ENCODE measurements at places on chromosomes 4 and X.

DNA sequence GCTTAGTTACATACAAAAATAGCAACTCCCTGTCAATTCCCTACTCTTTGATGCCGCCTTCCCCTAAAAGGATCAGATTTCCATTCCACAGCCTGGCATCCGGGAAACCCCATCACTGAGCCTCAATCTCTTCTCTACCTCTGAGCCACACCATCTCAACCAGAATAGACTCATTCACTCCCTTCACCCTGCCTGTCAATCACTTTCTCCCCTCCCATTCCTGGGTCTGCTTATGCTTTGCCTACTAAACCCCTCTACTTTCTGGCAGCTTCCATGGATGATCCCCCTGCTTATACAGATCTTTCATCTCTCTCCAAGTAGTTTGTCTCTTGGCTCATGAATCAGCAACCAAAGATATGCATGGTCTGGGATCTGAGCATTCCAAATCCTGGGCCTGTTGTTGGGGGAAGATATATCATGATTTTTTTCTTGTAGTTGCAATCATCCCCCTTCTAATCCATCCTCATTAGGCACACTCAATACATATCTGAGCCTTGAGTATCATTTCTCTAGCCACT lies 2.6 kb downstream of the AMER1 start:
- no peak for DNase-seq

GRCh38 chrX:136055651-136056221 lies 70.5 kb downstream of the SLC9A6 start:
- peak; percentile 94 for DNase-seq

DNA sequence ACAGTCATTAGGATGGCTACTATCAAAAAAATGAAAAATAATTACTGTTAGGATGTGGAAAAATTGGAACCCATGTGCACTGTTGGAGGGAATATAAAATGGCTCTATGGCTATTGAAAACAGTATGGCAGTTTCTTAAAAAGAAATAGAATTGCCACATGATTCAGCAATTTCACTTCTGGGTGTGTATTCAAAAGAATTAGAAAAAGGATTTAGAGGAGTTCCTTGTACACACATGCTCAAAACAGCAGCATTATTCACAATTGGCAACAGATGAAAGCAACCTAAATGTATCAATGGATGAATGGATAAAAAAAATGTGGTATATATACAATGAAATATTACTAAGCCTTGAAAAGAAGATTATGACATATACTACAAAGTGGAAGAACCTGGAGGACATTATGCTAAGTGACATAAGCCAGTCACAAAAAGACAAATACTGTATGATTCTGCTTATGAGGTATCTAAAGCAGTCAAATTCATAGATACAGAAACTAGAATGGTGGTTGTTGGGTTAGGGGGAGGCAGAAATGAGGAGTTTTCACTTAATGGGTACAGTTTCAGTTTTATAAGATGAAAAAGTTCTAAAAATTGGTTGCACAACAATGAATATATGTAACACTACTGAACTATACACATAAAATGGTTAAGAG lies 123.2 kb downstream of the ELOVL6 start:
- DNase-seq, result no peak

GRCh38 chr4:152357206-152357605 lies 178.7 kb downstream of the FBXW7 start:
- DNase-seq, result no peak

DNA sequence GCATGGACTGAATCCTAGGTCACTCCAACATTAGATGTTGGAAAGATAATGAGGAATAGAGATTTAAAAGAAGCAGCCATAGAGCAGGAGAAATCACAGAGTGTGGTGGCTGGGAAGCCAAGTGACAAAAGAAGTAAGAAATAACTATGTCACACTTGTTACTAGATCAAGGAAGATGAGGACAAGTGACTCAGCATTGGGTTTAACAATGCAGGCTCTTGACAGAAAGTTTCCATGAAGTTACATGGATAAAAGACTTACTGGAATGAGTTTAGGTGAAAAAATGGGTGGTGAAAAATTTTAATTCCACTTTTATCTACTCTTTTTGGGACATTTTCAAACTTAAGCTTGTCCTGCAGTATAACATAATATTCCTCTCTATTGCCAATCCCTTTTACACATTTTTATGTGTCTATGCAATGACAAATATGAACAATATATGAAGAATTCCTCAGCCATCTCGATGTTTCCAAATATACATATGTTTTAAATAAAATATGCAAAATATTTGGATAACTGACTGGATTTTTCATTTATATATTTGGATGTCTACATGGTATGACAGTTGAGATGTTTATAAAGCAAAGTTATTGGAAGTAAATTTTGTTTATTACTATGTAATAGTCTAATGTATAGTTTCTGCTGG lies 462.6 kb downstream of the IL15 start:
- DNase-seq, result no peak

- DNase-seq, result no peak
These were observed 112.7 kb downstream of the TBL1X start for GRCh38 chrX:9577555-9577954.

DNA sequence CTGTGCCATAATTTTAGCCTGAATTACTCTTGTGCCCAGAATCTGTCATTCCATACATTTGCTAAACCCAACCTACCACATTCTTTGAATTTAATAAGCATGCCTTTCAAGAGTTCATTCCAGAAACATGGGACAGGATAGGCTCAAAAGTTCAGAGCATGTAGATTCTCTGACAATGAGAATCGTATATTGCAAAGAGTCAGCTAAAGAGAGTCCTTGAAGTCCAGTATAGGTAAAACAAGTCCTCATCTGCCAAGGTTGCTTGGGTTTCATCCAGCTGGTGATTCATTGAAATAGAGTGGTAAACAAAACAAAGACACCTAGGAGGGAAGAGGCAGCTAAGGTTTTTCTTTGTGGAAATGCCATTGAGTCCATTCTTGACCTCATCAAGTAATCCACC lies 249.3 kb upstream of the DIPK2B start:
- DNase-seq, result no peak

DNA sequence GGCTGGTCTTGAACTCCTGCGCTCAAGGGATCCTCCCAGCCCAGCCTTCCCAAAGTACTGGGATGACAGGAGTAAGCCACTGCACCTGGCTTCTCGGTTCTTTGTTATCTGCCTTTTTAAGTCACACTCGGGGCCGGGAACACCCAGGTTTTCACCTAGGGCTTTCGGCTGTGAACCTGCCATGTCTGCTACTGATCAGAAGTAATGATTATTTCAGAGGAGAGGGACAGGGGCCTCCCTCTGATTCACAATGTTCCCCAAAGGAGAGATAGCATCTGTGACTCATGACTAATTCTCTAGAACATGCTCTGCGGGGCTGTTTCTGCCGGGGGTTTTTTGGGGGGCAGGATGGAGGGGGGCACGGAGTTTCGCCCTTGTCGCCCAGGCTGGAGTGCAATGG lies 26.9 kb downstream of the CRLF2 start:
- DNase-seq, result peak; percentile 12

DNA sequence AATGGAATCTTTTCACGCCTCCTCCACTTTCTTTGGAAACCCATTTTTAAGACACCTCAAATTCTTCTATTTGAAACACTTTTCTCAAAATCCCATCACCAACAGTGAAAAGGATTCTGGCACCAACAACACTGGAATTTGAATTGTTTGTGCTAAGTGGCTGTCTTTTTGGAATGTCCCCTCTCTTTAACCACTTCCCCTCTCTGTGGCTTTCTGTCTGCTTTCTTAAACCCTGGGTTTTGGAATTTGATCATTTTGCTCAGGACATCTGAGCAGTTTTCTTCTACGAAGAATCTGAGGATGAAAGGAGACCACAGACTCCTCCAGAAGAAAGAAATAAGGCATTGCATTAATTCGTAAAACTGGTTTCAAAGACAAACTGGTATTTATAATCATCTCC lies 89.0 kb downstream of the MXRA5 start:
- DNase-seq, result no peak

GRCh38 chrX:40759374-40759773 lies 24.0 kb upstream of the MED14 start:
- DNase-seq, result no peak

DNA sequence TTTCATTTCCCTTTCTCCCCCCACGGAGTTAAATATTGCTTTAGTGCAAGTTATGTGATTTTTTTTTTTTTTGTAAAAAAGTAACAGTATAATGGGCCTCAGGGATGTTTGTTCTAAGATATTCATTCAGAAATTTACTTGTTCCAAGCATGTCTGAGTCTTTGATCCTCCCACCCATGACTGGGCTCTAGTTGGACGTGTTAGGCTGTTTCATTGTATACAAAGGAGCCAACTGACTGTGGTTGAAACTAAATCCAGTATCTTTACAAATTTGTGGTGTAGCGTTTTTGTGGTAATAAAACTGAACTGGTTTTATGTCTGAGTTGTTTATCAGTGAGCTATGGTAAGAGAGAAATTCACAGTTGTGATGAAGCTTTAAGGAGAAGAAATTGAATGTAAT lies 74.1 kb downstream of the DOCK11 start:
- DNase-seq, result no peak

DNA sequence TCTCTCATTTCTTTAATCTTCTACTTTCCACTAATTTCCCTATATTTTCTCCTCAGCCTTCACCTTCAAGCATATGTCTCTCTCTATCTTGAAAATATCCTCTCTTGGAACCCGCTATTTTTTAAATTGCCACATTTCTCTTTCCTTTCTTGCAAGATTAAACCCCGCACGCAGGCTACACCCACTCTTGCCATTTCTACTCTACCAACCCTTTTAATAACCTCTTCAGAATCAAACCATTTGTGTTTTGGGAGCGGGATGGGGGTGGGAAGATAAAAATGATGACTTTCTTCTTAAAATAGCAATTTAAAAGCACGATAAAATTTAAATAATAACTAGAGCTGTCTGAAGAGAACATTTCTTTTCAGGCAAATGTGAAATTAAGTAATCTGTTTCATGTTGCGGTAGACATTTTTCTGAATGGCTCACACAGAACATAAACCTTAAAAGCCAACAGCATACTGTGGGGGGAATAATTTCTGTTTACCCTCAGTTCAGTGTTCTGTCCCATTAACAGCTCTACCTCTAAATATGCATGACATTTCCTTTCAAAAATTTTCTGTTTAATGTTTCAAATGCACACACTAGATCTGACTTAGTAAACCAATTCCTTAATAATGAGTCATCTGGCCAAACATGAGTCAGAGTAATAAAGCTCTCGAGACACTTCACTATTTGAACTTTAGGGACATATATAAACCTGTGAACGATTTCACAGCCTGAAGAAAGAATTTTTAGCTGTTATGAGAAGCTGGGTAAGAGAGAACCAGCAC lies 20.5 kb downstream of the ARSJ start:
- no peak for DNase-seq

GRCh38 chr4:86043755-86044592 lies 315.9 kb downstream of the MAPK10 start:
- DNase-seq, result no peak

GRCh38 chr4:38656111-38656510 lies 7.9 kb upstream of the KLF3 start:
- no peak for DNase-seq

GRCh38 chr4:114265342-114265741 lies 285.9 kb upstream of the ARSJ start:
- no peak for DNase-seq

DNA sequence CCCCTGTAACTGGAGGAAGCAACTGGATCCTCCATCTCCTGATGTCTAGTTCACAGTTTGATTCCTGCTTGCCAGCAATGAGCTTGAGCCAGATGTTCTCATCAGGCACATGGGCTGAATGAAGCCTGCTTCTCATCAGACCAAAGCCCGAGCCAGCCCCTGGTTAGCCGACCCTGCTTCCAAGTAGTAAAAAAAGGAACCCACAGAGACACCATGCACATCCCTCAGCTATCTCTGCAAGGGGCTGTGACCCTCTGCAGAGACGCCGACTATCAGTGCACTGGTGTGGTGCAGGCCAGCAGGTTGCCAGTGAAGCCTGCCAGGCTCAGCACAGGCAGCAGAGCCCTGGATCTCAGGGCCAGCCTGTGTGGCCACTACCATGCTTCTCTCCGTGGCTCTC lies 2.8 kb downstream of the DCTD start:
- DNase-seq, result no peak

DNA sequence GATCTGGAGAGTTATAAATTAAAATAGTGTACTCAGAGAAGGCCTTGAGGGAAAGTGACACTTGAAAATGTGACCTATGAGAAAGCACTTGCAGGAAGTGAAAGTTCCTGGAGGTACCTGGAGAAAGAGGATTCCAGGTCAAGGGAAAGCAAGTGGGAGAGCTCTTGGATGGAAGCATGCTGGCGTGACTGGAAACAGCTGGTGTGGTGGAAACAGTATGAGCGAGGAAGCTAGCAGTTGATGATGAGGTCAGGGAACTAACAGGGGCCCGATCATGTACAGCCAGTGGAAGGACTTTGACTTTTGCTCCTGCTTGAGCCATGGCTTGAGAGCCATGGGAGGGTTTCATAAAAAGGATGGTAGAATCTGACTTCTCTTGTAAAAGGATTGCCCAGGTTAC lies 9.5 kb upstream of the CLCN5 start:
- DNase-seq, result no peak

DNA sequence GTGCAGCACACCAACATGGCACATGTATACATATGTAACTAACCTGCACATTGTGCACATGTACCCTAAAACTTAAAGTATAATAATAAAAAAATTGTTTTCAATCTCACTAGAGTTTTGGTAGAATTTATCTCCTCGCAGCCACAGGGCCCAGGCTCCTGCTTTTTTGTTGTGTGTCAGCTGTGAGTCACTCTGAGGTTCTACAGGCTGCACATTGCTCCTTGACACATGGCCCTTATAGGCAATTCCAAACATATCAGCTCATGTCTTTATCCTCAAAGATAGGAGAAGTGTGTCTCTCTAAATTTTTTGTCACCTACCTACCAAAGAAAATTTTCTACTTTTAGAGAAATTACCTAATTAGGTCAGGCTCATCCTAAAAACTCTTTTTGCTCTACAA lies 252.1 kb upstream of the ADGRL3 start:
- DNase-seq, result no peak

DNA sequence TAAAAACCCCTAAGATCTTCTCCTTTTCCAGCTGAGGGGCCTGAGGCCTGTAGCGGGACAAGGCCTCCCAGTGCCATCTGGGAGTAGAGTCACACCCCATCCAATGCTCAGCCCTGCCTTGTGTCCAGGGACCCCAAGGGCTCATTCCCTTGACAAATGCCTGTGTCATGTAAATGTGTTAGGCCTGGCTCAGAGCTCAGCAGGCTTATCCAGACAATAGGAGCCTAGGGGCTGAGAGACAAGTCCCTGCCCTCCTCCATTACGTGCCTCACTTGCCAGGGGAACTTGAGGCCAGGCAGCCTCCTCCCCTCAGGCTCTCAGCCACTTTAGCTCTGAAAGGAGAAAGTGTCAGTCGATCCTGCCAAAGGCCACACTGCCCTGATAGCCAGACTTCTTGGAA lies 166.8 kb upstream of the MAMLD1 start:
- DNase-seq, result no peak

- no peak for DNase-seq
These were observed 67.0 kb downstream of the TRMT44 start for GRCh38 chr4:8507624-8508023.

- no peak for DNase-seq
These were observed 14.0 kb upstream of the TMEM156 start for GRCh38 chr4:39046249-39046648.

DNA sequence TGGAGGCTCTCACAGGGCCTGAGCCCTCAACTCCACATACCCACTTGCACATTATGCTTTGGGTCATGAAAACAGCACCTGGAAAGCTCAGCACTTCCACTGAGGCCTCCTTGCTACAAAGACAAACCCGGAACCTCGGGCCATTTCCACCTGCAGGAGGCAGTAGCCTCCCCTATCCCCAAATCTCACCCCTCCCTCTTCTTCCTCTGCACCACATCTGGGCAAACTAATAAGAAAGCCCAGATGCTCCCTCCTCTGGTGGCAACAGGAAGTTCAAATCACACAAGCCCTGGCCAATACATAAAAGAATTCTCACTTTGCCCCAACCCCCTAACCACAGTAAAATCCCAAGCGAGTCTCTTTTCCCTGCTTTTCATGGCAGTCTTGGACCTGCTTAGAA lies 136.4 kb downstream of the MAPK10 start:
- DNase-seq, result no peak

Measured in vagina (tissue), 2 donors.